AG09319 (cell line): ENCODE measurements at places on chromosomes 4 and X.

- DNase-seq, result no peak
Measured at GRCh38 chr4:139957986-139958738, 195.8 kb downstream of the MAML3 start.

- no peak for DNase-seq
Measured at GRCh38 chr4:187827631-187828030, 167.9 kb upstream of the ZFP42 start.

DNA sequence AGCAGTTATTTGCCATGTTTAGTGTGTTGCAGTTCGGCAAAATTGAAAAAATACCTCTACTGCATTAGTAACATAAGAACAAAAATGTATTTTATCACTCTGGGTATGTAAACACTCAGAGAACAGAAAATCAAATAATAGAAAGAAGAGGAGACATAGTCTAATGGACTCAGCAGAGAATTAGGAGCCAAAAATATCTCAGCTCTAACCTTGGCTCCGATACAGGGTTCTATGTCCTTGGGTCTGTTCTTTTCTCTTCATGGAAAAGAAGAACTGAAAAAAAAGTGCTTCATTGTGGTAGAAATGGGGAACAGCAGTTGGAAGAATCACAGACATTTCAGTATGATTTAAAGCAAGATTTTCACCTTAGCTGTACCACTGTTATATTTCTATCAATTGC is 240.5 kb upstream of the CXXC4 start:
- no peak for DNase-seq

GRCh38 chr4:73329300-73329699 is 70.7 kb upstream of the ANKRD17 start:
- DNase-seq, result no peak

GRCh38 chrX:51334276-51334675 is 1.7 kb downstream of the NUDT10 start:
- no peak for DNase-seq
